ENCODE measurements at places on chromosomes 7 and 10.

GRCh38 chr10:7933262-7933661 lies 115.0 kb downstream of the TAF3 start:
- DNase-seq: no peak

GRCh38 chr10:97882142-97883091 lies 32.8 kb downstream of the GOLGA7B start:
- DNase-seq: no peak

GRCh38 chr10:8049865-8050555 lies 4.5 kb upstream of the GATA3 start:
- DNase-seq: no peak

GRCh38 chr7:7014827-7015595 lies 167.3 kb upstream of the C1GALT1 start:
- no peak for DNase-seq

GRCh38 chr10:115056186-115056585 lies 37.0 kb upstream of the ATRNL1 start:
- DNase-seq: no peak

GRCh38 chr7:36096460-36097095 lies 56.5 kb upstream of the EEPD1 start:
- DNase-seq: no peak

Measured in progenitor cell of endocrine pancreas (in vitro differentiated cells).